ENCODE measurements at places on chromosomes 7 and 10.
A peak's percentile ranks its signal among the peaks of the same experiment; 100 is the strongest.

DNA sequence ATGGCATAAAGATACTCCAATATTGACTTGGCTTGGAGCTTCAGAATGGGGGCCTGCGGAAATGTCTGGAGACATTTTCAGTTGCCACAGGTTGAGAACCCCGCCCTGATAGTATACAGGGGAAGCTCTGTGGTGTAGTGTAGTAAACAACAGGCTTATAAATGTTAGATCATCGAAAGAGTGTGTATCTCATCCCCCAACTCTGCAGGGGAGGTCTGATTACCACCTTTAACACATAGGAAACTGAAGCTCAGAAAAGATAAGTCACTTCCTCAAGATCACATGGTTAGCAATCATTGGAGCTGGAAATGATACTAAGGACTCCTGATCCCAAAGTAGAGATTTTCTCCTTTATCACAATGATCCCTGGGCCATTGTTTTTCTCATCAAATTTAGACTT is 144.5 kb upstream of the BMPER start:
- DNase-seq, result no peak

GRCh38 chr7:35362341-35362740 is 108.4 kb upstream of the TBX20 start:
- DNase-seq, result no peak

GRCh38 chr10:79070606-79071395 is 2.0 kb downstream of the ZMIZ1 start:
- DNase-seq, result peak; percentile 89

DNA sequence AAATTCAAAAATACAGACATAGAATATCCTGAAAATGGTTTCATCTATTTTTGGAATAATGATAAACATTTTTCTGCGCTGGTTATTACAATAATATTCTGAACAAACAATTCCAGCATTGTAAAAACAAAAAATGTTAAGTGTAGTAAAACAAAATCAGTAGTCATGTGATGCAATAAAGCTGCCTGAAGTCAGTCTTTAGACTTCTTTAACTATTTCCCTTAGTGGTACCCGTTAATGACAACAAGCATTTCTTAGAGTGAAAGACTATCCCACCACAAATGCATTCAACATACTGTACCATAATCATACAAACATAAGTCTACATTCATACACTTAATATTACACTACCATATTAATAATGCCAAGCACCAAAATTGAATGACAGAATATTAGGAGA is 1.6 kb downstream of the SKAP2 start:
- no peak for DNase-seq

DNA sequence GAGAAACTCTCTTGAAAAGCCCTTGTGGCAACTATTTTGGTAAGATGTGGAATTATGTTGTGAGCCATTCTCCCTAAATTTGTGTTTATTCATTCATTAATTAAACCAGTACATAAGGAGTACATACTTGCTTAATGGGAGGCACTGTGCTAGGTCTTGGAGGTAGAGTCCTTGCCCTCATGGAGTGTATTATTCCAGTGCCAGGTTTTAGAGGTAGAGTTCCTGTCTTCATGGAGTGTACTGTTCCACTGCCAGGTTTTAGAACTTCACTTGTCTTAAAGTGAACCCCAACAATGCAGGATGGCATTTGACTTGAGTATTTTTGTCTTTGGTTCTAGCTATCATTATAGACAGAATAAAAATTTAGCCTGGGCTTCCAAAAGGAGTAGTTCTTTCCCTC is 8.8 kb downstream of the MXI1 start:
- DNase-seq, result no peak

DNA sequence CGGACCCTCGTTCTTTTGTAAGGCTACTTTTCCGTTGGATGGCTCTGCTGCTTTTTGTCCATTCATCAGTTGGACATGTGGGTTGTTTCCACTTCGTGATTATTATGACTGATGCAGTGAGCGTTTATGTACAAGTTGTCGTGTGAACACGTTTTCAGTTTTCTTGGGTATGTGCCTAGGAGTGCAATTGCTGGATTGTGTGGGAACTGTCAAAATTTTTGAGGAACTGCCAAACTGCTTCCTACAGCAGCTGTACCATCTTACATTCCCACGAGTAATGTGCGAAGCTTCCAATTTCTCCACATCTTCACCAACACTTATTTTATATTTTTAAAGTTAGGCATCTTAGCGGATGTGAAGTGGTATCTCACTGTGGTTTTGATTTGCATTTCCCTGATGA is 10.4 kb downstream of the FKBP6 start:
- DNase-seq, result no peak

- no peak for DNase-seq
Observed at GRCh38 chr10:68604441-68604840, 44.3 kb downstream of the TET1 start.

- DNase-seq, result no peak
Observed at GRCh38 chr7:7761974-7762779, 43.8 kb upstream of the RPA3 start.

DNA sequence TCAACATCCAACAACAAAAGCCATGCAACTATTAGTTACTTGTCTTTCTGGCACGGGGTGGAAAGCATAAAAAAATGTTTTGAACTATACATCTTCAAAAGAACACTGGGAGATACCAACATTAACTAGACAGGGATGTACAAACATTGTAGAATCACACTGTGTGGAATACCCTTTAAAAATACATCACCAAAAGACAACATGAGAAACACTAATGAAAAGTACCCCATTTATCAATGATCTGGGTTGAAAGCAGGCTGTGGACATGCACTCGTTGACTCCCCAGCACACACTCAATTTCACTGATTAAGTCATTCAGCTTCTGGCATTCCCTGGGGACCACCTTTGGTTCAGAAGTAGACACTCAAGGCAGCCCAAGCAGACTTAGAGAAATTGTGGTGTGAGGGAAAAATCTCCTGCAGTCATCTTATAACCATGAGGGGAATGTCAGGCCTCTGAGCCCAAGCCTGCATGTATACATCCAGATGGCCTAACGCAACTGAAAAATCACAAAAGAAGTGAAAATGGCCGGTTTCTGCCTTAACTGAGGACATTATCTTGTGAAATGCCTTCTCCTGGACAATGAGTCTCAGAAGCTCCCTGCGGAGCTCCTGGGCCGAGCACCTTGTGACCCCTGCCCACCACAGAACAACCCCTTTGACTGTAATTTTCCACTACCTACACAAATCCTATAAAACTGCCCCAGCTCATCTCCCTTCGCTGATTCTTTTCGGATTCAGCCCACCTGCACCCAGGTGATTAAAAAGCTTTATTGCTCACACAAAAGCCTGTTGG is 53.0 kb downstream of the CACUL1 start:
- no peak for DNase-seq

DNA sequence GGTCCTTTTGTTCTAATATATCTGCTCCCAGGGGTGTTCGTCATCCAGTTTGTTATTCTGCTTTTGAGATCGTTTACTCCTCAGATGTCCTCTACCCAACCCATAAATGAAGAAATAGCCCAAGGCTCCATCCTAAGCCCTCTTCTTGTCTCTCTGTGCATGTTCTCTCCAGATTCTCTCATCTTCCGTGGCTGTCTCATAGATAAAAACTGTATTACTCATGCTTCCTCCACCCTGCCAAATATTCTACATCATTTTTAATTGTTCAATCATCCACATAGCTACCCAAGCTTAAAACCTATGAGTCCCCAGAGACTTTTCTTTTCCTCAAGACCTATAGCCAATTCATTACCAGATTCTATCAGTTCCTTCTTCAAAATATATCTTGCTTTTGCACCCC is 44.9 kb downstream of the CAV1 start:
- DNase-seq, result no peak

- no peak for DNase-seq
Observed at GRCh38 chr10:62010366-62010765, 108.9 kb downstream of the ARID5B start.

DNA sequence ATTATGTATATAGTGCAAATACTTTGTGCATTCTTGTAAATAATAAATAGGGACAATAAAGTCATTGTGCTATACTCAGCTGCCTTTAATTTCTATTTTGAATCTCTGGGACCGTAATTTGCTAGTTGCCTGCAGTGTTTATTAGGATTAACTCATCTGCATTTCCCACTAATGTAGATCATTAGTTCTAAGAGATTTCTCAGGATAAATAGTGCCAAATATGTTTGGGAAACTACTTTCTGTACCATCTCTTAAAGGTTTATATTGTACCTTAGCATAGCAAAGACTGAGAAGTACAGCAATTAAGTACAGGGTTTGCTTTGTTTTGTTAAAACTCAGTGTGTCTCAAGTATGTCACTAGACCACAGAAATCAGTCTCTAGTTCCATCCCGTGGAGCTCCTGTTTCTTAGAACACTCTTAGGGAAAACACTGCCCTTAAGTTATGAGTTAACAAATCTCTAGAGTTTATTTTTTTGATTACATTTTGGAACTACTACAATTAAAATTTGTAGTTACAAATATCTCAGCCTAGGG is 26.0 kb downstream of the ADD3 start:
- no peak for DNase-seq

- DNase-seq, result no peak
Observed at GRCh38 chr10:109992485-109992884, 15.3 kb upstream of the ADD3 start.

DNA sequence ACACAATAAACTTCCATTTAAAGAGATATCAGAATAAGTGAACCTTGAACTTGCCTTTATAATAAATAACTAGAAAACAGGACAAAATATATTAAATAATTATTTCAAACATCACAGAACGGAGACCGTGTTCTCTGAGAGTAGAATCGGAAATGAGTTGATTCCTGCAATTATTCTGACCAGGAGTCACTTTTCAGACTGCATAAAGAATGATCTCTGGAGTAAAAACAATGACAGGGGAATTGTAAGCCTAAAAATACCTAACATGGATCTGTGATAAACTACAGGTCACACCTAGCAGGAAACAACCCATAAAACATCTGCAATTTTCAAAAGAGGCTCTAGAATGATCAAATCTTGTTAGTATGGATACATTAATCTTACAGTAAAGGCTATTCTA is 577.5 kb upstream of the SORCS1 start:
- no peak for DNase-seq

GRCh38 chr7:45940939-45941338 is 19.9 kb upstream of the IGFBP3 start:
- DNase-seq, result no peak

DNA sequence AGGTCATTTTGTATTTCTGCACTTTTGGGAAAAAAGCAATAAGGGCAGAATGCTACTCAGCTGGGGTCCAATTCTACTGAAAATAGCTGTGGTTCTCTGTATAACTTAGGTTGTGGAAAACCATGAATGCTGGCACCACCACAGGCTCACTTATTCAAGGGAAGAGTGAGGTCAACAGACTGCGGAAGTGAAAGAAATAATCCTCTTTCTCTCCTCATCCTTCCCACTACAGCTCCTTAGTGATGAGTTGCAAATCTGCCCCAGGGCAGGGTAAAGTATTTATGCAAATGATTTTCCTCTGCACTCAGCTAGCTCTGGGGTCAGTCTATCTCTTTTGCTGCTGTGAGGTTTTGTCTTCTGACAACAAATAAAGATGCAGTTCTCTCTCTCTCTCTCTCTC is 74.1 kb upstream of the PTPRZ1 start:
- no peak for DNase-seq

- DNase-seq, result no peak
Observed at GRCh38 chr10:60367024-60367423, 22.7 kb downstream of the ANK3 start.

DNA sequence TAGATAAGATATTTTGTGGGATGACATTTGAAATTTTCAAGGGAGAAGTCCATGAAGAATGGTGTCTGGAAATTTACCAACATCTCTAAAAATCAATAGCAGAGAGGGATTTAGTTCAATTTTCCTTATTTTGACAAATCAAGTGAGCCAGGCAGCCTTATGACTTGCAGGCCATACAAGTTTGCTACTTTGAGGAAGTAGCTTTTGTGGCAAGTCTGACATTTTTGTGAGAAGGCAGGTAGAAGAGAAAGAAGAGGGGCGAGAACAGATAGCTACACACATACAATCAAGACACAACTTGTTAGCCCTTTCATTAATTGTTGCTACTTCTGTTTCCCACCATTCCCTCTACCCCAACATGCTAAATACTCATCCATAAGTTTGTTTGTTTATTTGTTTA is 74.5 kb upstream of the OIT3 start:
- DNase-seq, result no peak

DNA sequence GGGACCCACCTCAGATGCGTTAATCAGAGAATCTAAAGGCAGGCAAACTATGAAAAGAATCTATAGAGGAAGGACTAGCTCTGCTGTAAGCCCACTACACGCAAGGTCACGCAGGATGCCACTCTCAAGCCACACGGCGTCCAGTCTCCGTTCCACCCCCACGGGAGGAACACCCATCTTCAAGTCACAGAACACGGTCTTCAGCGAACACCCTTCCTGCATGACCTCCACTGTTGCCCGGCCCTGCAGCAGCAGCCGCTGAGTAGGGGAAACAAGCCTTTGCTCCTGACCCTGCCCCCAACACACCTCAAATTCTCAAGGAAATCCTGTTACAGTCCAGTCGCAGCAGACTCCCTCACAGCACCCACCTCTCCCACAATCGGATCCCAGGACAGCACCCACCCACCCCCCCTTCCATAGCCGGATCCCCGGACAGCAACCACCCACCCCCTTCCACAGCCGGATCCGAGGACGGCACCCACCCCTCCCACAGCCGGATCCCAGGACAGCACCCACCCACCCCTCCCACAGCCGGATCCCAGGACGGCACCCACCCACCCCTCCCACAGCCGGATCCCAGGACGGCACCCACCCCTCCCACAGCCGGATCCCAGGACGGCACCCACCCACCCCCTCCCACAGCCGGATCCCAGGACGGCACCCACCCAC is 133.7 kb downstream of the DIP2C start:
- no peak for DNase-seq

GRCh38 chr10:84603971-84604370 is 275.6 kb downstream of the CCSER2 start:
- DNase-seq, result no peak

DNA sequence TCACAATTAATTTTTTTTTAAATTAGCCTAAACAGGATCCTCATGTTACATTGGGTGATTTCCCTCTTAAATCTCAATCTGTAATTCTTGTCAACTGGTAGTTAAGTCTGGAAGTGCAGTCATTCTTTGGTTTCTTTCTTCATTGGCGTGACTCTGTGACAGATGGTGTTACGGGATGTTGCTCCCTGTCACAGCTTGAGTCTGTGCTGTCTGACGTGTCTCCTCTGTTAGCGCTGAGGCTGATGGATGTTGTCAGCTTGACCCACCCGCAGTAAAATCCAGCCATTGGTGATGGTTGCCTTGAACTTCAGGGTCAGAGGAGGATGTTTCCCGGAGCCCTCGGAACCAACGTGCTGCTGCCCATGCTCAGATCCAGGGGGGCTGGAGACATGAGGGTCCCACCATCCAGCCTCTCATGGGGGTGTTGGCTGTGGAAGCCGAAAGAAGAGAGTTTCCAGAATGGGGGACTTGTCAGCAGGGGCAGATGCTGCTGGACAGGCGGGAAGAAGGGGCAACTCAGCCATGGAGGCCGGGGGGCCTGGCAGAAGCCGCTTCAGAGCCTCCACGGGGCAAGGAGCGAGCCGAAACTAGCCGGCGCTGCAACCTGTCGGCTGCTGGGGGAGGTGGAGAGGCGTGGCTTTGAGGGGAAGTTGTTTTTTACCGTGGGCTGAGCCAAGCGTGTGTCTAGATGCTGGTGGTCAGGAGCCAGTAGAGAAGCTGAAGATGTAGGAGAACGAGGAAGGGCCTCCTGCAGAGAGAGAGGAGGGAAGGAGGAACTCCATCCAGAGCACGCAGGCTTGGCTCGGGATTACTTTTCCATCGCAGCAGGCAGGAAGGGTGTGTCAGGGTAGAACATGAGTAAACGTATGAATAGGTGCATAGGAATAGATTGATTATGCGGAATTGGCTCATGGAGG is 3.5 kb downstream of the SUN1 start:
- DNase-seq, result no peak

- DNase-seq, result no peak
Observed at GRCh38 chr10:92203919-92204623, 86.8 kb downstream of the CPEB3 start.

GRCh38 chr7:140506788-140507464 is 27.6 kb upstream of the MKRN1 start:
- peak; percentile 16 for DNase-seq

Measured in right kidney (tissue), 9 donors.